NCI-H1417 (cell line): ENCODE measurements at places on chromosomes 1 and 21.

DNA sequence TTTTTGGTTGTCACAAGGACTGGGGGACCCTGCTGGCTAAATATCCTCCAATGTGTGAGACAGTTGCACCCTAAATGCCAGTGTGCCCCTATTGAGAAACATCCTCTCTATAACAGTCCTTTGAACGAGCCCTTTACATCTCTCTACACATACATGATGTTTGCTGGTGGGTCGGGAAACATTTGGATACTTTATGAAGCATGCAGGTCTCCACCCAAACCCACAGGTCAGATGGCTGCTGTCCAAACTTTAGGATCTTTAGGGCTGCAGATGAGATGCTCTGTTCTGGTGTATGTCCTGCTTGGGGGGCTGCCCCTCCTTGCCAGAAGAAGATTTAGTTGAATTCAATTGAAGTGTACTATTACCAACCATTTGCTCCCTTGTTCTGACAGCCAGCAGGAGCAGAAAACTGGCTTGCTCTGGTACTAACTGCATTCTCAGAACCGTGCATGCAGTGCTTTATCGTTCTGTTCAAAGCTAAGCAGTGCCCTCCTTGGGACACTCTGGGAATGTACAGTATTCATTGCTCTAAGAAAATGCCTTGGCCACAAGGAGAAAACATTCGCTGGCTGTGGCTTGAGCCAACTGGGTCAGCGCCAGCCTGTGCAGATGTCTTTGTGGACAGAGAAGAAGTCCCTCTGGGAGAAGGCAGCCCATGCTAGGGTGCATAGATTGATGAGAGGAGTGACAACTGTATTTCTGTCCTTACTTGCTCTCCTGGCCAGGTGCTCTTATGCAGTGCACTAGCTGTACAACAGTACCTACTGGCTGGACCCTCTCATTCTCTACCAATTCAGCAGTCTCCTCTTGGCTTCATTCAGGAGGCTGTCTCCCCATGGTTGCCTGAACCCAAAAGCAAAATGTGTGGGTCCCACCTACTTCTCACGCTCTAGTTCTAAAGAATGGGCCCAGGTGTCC lies 61.4 kb upstream of the DIRAS3 start:
- peak; percentile 26 for DNase-seq

GRCh38 chr1:109750920-109751319 lies 10.1 kb upstream of the GSTM3 start:
- DNase-seq, result no peak

- no peak for DNase-seq
Measured at GRCh38 chr1:157087030-157087429, 12.6 kb downstream of the ETV3L start.

- DNase-seq, result no peak
Measured at GRCh38 chr21:31363720-31364119, 19.7 kb upstream of the TIAM1 start.

DNA sequence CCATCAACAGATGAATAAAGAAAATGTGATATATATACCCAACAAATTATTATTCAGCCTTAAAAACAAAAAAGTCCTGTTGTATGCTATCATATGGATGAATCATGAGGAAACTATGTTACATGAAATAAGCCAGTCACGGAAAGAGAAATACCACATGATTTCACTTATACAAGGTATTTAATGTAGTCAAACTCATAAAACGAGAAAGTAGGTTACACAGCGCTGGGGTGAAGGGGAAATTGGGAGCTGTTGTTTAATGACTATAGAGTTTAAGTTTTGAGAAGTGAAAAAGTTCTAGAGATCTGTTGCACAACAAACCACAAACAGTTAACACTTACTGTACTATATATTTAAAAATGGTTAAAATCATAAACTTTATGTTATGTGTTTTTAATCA lies 58.5 kb downstream of the SLC25A24 start:
- no peak for DNase-seq

DNA sequence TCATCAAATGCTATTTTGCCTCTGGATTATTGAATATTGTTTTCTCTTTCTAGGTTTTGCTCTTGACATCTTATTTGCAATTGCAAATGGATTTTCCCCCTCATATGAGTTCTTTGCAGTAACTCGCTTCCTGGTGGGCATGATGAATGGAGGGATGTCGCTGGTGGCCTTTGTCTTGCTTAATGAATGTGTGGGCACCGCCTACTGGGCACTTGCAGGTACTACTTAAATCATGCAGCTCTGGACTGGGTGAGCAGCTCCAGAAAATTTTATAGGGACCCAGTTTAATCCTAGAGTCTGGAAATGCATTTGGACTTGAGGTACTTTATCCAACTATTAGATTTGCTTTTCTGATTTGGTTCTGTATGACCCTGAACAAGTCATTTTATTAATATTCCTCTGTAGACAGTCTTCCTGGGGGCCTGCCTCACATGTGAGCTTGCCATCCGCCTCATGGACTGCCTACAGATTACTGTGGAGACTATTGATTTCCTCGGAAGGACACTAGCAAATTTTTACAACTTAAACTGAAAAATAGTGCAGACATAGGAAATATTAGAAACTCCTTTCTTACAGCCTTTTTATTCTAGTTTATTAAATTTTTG lies 44.5 kb downstream of the SLC22A15 start:
- peak; percentile 48 for DNase-seq

DNA sequence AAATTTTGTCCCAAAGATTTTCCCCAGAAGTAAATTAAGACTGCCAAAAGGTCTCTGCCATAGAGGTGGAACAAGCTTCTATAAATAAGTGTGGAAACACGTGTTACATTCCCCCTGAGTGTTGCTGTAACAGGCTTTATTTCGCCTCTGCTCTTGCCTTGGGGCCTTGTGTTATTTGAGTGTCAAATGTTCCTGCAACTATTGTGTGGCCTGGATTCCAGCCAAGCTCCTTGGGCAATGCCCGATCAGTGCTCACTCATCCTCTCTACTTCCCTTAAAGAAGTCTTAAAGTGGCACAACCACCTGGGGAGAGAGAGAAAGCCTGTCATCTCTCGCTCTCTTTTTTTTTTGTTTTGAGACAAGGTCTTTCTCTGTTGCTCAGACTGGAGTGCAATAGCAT lies 156.7 kb downstream of the NR5A2 start:
- peak; percentile 87 for DNase-seq

DNA sequence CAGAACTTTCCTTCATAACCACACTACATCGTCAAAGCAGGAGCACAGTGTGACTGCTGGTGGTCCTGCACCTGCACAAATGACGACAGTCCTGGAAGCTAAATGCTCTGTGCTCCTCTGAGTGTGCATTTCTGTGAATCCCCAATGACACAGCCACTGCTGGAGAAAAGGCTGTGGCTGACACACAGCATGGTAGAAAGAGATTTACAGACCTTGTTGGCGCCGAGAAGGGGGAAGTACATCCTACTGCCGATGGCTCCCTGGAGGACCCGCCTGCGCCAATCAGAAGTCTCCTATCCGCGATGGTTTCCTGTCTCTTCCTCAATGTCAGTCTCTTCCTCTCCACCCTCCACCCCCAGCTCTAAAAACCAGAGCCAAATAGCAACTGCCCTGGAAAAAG lies 115.4 kb upstream of the RAB4A start:
- no peak for DNase-seq

DNA sequence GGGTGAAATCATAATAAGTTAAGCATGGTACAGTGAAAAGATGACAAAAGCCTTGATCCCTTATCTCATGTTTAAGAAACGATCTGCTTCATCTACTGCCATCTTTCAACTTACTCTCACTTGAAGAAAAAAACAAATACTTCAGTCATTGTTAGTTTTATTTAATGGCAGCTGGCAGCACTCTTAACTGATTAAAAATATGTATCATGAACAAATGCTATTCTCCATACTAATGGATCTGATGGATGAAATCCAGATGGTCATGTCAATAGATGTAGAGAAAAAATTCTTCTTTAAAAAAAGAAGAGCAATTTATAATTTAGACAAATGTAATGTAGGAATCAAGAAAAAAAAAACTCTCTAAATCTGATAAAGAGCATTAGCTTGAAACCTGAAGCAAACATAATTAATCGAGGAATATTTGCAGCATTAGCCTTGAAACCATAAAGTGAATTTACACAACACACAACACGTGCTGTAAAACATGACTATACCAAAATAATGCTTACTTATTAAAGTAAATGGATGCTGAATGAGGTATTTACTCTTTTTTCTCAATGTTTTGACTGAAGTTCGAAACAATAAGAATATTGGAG lies 579.0 kb upstream of the ADAMTS5 start:
- no peak for DNase-seq

- no peak for DNase-seq
Measured at GRCh38 chr1:77356136-77356535, 74.3 kb downstream of the AK5 start.

GRCh38 chr1:216095400-216095799 lies 327.8 kb downstream of the USH2A start:
- DNase-seq, result no peak

- no peak for DNase-seq
Measured at GRCh38 chr1:47814612-47815395, 182.4 kb downstream of the TRABD2B start.

- no peak for DNase-seq
Measured at GRCh38 chr21:39951183-39952101, 84.2 kb downstream of the PCP4 start.

GRCh38 chr1:112672009-112672408 lies 2.5 kb upstream of the MOV10 start:
- DNase-seq, result no peak

DNA sequence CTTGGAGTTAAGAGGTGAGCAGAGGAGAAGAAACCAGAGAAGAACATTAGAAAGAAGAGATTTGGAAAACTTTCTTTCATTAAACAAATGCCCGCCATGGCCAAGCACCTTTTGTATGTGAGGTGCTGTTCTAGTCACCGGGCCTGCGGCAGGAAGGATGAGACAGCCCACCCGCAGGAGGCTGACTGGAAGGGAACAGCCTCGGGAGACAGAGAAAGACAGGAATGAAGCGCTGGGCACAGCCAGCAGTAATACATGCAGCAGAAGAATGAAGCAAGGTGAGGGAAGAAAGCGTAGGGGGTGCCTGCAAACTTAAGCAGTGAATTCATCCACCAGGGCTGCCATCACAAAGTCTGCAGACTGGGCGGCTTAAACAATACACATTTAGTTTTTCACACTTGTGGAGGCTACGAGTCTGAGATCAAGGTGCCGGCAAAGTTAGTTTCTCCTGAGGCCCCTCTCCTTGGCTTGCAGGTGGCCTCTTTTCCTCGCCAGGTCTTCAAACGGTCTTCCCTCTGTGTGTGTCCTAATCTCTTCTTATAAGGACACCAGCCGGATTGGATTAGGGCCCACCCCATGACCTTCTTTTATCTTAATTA lies 188.1 kb downstream of the PSMG1 start:
- no peak for DNase-seq

GRCh38 chr1:239545466-239545865 lies 159.1 kb downstream of the CHRM3 start:
- no peak for DNase-seq

DNA sequence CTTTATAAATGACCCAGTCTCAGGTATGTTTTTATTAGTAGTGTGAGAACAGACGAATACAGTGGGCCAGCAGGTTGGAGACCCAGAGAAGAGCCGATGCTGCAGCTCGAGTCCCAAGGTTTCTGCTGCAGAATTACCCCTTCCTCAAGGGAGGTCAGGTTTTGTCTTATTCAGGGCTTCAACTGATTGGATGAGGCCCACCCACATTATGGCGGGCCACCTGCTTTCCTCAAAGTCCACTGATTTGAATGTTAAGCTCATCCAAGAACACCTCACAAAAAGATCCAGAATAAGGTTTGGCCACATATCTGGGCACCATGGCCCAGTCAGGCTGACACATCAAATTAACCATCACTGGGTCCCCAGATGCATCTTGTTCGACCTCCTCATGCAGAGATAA lies 40.9 kb downstream of the FBXO2 start:
- no peak for DNase-seq

DNA sequence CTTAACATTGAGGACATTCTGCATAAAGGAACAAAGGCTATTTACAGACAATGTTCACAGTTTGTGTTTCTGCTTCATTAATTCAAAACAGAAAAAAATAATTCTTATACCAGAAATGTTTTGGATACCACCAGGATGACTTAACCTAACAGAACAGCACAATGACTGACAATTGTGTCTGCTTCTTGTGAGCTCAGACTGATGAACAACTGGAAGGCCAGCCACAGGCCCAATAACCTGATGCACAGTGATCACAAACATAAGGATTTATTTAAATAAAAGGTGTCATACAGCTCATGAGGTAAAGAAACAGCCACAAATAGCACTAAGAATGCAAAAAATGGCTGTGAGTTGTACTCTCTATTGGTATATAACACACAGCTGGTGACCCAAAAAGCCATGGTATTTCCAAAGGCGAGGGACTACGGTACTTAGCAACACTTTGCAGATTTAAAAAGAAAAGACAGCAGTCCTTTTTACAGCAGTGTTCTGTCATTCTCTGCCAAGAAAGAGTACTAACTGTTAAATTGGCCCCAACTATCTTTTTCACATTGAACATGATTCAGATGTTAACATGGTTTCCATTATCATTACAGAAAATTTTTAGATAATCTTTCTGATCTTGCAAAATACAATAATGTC lies 32.1 kb upstream of the DDAH1 start:
- no peak for DNase-seq

DNA sequence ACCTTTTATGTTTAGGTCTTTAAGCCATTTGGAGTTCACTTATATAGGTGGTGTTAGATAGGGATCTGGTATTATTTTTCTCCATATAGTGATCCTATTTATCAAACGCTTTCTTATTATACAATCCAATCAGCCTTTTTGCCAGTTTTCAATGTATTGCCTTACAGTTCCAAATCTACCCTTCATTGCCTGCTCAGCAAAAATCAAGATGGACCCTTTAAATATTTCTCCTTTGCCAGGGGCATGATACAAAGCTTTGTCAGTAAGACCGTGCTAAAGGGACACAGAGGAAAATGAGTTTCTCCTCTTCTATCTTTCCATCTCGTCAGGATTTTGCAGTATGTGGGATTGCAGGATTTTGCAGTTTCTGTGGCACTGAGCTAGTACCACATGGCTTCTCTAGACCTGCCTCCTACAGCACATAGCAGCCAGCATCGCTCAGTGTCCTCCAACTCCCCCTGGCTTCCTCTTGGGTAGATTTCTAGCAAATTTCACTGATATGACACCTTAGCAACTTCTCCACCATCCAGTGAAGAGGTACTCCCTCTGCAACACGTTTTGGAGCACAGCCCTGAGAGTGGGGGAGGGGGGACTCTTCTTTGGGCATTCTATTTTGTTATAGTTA lies 22.5 kb upstream of the CAP1 start:
- DNase-seq, result no peak

GRCh38 chr1:106787520-106787919 lies 269.0 kb upstream of the PRMT6 start:
- peak; percentile 8 for DNase-seq

GRCh38 chr21:35796844-35797243 lies 263.5 kb downstream of the SETD4 start:
- no peak for DNase-seq

GRCh38 chr1:181608948-181609347 lies 125.6 kb downstream of the CACNA1E start:
- DNase-seq, result no peak

GRCh38 chr1:162305969-162306368 lies 70.7 kb downstream of the SPATA46 start:
- no peak for DNase-seq

- no peak for DNase-seq
Measured at GRCh38 chr1:239570878-239571277, 184.5 kb downstream of the CHRM3 start.
